Colonic mucosa (tissue), 4 donors: ENCODE measurements at places on chromosomes 7 and 10. TPM values are rescaled to one million over a fixed set of nuclear protein-coding genes. Genes with fewer than 3 reads are reported as not detected.

Gene CFAP58
- not detected for total RNA-seq

Gene STRIP2
- total RNA-seq = 1.9 TPM

Gene LEP
- total RNA-seq = 0.07 TPM

Gene C10orf143
- total RNA-seq = 3.1 TPM

Gene ZNF425
- 1.0 TPM for total RNA-seq

DNA sequence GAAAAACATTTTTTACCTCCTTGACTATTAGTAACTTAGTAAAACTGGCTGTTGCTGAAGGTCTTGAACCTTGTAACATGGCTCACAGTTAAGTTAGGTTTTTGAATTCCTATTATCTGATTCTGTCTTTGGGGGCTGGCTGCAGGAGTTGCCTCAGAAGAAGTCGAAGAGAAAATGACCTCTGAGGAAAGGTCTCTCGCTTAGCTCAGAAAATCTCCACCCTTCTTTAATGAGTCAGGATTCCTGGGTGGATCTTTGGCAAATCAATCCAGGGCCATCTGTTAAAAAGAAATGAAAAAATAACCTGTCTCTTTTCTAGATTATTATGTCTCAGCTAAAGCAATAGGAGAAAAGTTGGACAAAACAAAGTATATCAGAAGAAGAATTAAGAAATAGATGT lies 267.8 kb upstream of the SEMA3C start:
- H3K27ac ChIP-seq = no peak overlapping the region
- DNase-seq = no peak
- H3K4me1 ChIP-seq = no peaks in the 10 kb centered on the region

Gene ARHGAP19
- total RNA-seq = 9.8 TPM

DNA sequence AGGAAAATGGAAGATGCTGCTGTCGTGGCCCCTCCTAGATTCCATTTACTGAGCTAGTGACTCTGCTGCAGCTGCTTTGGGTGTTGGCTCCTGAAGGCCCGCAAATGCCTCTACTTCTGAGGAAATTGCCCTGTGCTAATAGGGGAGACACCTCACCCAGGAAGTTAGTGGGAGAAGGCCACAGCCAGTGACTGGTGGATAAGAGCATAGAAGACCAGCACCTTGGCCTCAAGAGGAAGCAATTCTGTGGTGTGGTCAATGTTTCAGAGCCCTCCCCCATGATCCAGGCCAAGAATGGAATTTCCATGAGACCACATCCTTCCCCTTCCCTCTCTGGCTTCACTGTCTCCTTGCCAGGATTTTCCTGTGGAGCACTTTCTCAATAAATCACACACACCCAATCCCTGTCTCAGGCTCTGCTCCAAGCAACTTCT lies 25.0 kb upstream of the FZD1 start:
- H3K27ac ChIP-seq = no peak overlapping the region
- no peak overlapping the region for H3K4me3 ChIP-seq
- no peaks in the 10 kb centered on the region for H3K4me1 ChIP-seq
- no peaks in the 10 kb centered on the region for H3K27me3 ChIP-seq
- DNase-seq = no peak

DNA sequence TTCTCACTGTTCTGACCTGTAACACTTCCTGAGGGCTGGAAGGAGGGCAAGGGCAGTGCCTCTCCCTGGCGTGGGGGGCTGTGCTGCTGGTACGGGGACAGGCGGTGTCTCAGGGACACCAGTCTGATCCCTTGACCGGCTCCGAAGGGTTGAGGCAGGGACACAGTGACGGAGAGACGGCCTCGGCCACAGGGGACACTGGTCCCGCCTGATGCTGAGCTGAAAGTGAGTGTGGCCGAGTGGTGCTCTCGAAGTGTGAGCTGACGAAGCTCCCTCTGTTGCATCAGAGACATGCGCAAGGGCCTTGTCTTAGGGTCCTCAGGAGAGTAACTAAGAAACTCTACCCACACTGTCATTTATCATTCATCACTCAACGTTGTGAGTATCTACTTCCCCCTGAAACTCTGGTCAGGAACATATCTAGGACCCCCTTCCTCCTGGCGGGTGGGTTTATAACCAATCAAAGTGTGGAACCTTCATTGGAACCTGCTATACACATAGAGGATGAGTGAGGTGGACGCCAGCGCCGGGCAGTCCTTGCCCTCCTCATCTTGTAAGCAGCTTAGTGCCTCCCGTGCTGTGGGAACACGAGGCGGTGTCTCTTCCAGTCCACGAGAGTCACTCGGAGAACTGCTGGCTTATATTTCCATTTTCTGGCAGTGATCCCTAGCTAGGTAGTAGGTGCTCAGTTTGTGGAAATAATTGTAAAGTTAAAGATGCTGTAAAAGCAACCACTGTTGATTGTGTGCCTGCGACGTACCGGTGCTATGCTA lies 283.1 kb downstream of the DNAJB6 start:
- no peak overlapping the region for H3K27ac ChIP-seq
- H3K27me3 ChIP-seq = no peaks in the 10 kb centered on the region
- no peak overlapping the region for H3K4me3 ChIP-seq
- H3K36me3 ChIP-seq = no peaks in the 10 kb centered on the region
- H3K4me1 ChIP-seq = no peaks in the 10 kb centered on the region

Gene HABP2
- total RNA-seq = not detected

DNA sequence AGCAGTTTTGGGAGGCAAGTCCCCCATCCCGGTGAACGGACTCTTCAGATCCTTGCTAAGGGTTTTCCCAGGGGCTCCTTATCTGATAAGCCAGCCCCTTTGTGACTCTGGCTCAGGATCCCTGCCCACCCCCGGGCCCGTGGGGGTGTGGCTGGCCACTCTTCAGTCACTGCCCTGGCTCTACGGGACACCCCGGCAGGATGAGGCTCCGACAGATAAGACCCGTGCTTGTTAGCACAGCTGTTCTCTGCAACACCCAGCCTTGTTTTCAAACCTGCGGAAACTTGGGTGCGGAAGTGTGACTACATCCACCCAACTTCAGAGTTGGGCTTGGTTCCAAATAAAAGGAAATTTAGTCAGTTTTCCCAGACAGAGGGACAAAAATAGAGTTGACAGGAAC lies 66.7 kb upstream of the PODXL start:
- H3K36me3 ChIP-seq = no peaks in the 10 kb centered on the region
- H3K27me3 ChIP-seq = no peaks in the 10 kb centered on the region
- DNase-seq = peak; percentile 25
- no peak overlapping the region for H3K27ac ChIP-seq
- no peaks in the 10 kb centered on the region for H3K4me1 ChIP-seq

- H3K27ac ChIP-seq = peak overlapping the region; percentile 24
- no peak for DNase-seq
- H3K4me1 ChIP-seq = peaks cover 5% of the 10 kb centered on the region
- no peak overlapping the region for H3K4me3 ChIP-seq
- no peaks in the 10 kb centered on the region for H3K36me3 ChIP-seq
Measured at GRCh38 chr10:79316671-79317431, 30.4 kb upstream of the PPIF start.

- no peaks in the 10 kb centered on the region for H3K36me3 ChIP-seq
- no peak overlapping the region for H3K4me3 ChIP-seq
- no peaks in the 10 kb centered on the region for H3K27me3 ChIP-seq
- DNase-seq = no peak
- H3K4me1 ChIP-seq = no peaks in the 10 kb centered on the region
Measured at GRCh38 chr7:152633504-152633903, 42.4 kb downstream of the XRCC2 start.

GRCh38 chr7:44325811-44326241 lies 432 bp upstream of the CAMK2B start:
- no peaks in the 10 kb centered on the region for H3K4me1 ChIP-seq
- no peak overlapping the region for H3K4me3 ChIP-seq
- H3K27me3 ChIP-seq = peaks cover 20% of the 10 kb centered on the region

Gene IDI2
- not detected for total RNA-seq
